ENCODE measurements at places on chromosomes 16 and 17.

GRCh38 chr16:47142486-47142820, 1.3 kb downstream of the NETO2 start:
- no peak for DNase-seq

DNA sequence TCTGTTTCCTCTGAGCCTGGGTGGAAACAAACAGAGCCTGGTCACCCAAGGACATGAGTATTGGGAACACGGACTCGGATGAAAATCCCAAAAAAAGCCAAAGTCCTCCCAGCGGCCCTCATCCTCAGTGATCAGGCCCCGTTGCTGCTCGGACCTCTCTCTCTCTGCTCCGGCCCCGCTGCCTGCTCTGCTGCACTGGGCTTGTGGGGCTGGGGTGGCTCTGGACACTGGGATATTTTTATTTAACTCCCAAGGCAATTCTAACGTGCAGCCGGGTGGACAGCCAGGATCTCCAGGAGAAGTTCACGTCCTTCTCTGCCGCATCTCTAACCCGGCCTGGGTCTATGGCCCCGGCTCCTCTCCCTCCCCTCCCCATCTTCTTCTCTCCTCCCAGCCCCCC, 280.9 kb upstream of the TNRC6C start:
- DNase-seq, result no peak

- no peak for DNase-seq
These were observed 329.6 kb downstream of the CPPED1 start for GRCh38 chr16:12474047-12474446.

DNA sequence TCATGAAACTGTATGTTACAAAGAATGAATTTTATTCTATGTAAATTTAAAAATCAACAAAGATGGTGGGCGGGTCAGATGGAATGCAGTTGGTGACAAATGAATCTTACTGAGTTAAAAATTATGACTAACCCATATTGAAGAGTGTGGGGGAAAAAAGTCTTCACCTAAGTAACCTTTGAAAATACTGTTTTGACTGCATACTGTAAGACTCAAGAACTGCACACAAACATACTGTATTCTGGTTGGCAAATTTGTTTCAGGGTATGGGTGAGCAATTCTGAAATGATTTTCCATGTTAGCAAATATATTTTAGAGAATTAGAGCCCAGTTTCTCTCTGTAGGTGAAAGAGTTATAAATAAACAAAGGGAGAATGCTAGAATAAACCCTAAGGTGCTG, 153.7 kb upstream of the KCNJ18 start:
- no peak for DNase-seq

- no peak for DNase-seq
These were observed 69.1 kb upstream of the BRD7 start for GRCh38 chr16:50437769-50438437.

GRCh38 chr16:49936791-49937190, 80.9 kb upstream of the ZNF423 start:
- no peak for DNase-seq

DNA sequence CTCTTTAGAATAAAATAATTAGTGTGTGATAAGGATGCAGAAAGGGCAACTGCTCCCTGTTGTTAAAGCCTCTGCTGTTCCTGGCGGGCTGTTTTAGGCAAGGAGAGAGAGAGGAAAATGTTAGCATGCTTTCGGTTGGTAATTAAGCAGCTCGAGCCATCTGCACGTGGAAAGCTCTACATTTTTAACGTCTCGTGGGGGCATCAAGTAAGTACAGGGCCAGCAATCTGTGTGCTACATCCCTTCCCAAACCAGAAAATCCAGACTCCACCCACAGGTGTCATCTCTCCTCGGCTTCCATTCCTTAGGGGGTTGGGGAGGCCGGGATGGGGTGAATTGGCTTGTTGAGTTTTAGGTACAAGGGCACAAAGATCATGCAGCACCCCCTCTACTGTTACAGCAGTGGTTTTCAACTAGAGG, 62.4 kb upstream of the MARCHF10 start:
- DNase-seq, result no peak

DNA sequence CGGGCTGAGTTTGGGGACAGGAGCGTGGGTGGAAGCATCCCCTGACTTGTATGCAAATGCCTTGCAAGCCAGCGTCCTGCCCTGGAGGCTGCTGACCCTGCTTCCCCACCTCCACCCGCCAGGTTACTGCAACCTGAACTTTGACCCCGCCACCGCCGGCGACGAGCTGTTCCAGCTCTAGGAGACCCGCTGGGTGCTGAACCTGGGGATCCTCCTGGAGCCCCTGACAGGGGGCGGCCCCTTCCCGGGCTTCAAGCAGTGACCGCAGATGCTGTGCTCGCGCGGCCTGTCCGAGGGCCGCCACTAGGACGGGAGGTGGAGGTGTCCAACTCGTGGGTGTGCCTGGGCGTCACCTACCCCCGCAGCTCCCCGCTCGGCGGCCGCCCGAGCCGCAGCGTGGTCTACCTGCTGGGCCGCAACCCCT, 10.7 kb upstream of the SLC16A5 start:
- DNase-seq, result no peak

DNA sequence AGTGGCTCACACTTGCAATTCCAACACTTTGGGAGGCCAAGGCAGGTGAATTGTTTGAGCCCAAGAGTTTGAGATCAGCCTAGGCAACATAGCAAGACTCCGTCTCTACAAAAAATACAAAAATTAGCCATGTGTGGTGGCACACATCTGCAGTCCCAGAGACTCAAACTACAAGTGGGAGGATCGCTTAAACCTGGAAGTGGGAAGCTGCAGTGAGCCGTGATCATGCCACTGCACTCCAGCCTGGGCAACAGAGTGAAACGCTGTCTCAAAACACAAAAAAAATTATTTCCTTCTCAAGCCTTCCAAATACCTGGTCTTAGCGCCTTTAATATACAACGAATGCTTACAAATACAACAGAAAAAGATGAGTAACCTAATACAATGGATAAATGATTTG, 19.7 kb upstream of the CBX2 start:
- no peak for DNase-seq

DNA sequence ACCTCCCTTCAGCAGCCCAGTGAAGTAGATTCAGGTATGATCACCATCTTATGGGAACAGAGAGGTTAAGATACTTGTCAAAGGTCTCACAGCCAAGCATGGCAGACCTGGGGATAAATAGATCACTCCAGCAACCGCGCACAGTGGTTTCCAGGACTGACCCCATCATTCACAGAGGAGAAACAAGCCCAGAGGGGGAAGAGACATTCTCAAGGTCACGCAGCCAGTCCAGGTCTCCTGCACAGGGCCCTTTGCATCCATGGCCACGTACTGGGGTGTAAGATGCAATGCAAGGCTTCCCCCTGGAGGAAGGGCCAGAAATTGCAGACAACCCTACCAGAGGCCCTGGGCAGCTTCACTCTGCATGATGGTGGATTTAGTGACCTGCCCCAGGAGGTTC, 19.9 kb downstream of the TLE7 start:
- DNase-seq, result no peak

GRCh38 chr16:21611556-21612384, 12.4 kb downstream of the METTL9 start:
- DNase-seq, result no peak

DNA sequence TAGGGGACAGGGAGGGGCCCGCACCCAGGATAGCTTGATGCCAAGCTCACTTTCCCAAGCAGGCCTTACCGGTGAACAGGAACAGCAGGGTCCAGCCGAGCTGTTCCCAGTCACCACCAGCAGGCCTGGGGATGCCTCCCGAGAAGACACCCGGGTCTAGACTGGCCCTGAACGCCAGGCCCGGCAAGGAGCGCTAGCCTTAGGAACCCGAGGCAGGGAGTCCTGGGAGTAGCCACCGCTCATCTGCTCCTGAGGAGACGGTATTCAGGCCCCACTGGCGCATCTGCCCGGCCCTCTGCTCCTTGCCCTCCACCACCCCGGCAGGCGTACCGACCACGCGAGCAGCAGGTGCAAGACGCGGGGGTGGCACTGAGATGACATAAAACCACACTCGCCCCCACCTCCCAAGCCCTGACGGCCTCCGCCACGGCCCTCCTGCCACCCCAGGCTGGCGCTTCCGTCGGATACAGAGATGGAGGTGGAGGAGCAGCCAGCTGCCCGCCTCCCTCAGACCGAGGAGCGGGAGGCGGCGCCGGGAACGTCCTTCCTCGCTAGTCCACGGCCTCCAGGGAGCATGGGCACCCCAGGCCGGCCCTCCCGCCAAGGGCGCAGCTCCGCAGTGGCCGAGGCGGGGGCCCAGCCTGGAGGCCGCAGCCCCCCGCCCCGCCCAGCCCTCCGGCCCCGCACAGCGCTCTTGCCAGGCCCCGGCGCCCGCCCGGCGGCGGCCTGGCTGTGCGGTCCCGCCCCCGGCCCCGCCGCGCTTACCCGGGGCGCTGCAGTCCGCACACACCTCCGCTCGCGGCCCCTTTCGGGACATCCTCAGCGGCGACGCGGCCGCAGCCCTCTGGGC, 661 bp downstream of the GIT1 start:
- no peak for DNase-seq

- DNase-seq, result no peak
These were observed 3.4 kb downstream of the SP6 start for GRCh38 chr17:47847341-47848197.

DNA sequence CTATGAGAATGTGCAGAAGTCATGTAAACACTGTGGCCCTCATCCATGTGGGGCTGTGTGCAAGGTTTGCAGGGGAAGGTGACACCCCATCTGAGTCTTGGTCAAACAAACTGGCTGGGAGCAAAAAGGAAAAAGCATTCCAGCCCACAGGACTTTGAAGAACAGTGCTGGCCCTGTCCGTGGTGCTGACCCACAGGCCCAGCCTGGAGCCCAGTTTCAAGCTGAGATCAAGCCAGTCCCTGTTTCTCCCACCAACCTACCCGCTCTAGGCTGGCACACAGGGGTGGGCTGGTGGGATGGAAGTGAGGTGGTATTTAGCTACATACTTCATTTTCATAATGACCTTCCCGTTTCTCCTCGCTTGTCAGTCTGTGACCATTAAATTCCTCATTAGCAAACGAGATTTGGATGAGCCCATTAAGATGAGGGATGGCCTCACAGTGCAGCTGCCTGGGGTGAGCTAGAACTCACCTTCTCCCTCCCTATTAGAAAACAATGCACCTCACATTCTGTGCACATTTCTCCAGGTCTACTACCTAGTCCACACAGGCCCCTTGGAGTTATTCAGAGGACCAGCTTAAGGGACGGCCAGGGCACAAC, 12.6 kb upstream of the RPL38 start:
- no peak for DNase-seq

- no peak for DNase-seq
These were observed 674.0 kb upstream of the SOX9 start for GRCh38 chr17:71446645-71447437.

DNA sequence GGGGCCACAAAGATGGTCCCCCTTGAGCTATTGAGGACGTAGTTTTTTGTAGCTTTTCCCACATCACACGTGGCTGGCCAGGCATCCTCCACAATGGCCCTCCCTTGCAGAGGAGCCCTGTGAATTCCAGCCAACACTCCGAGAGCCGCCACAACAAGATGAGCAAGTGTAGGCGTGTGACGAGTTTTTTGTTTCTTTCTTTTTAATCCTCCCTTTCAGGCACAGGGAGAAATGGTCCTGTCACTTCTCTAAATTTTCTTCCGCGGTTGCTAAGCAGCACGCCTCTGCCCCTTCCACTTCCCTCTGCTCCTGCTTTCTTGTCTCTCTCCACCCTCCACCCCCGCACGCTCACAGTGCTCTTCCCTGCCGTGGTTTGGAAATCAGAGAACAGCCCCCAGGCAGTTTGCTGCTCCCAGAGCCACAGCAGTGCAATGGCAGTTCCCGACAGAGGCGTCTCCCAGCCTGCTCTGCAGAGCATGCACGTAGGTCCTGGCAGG, 68.0 kb upstream of the MRTFB start:
- DNase-seq, result no peak

DNA sequence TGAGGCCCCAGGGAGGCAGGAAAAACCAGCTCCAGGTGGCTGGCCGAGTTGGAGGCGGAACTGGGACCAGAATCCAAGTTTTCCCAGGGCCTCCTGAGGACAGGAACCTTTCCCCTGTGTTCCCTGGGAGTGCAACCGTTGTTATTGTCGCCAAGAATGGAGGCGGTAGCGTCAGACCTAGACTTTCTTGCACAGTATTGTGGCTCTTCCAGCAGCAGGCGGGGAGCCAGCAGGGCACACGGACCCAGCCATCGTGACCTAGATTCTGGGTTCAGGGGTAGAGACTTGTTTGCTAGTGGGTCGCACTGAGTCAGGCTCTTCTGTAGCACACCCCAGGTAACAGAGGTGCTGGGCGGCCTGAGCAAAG, 667 bp upstream of the KIF19 start:
- no peak for DNase-seq

- no peak for DNase-seq
These were observed 54.9 kb downstream of the SREBF1 start for GRCh38 chr17:17781591-17782496.

DNA sequence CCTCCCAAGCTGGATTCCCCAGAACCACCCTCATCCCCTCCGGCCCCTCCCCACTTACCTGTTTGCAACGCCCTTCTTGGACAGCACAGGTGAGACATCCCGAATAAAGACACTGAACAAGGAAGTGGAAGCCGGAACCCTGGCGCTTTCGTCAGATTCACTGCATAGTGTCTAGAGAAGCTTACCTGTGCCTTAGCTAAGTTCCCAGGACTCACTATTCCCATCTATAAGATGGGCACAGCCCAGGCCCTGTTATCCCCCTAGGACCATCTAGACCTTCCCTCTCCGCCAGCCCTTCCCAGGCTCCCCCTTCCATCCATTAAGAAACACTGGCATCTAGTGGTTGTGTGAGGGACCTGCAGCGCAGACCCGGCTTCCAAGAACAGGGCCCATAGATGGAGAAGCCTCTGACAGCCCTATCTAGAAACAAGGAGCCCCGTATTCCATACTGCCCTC, 26.9 kb upstream of the RPL38 start:
- no peak for DNase-seq

- DNase-seq, result no peak
These were observed 27.5 kb downstream of the MYBBP1A start for GRCh38 chr17:4527566-4528125.

DNA sequence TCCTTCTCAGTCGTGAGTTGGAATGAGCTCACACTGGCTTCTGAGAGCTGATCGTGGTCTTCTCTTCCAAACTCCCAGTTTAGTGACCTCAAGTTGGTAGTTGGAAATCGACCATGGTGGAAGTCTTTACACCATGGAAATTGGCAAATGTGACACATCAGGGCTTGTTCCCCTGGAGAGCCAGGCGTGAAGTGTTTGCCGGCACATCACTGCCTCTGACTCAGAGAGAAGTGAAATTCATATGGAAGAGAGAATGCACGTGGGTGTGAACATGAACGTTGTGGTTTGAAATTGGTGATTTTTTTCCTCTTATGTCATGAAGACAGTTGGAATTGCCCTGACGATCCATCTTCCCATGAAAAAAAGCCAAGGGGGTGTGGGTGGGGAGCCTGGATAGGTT, 47.4 kb downstream of the AXIN2 start:
- no peak for DNase-seq
